AG04449 (cell line): ENCODE measurements at places on chromosomes 7 and 10.

DNA sequence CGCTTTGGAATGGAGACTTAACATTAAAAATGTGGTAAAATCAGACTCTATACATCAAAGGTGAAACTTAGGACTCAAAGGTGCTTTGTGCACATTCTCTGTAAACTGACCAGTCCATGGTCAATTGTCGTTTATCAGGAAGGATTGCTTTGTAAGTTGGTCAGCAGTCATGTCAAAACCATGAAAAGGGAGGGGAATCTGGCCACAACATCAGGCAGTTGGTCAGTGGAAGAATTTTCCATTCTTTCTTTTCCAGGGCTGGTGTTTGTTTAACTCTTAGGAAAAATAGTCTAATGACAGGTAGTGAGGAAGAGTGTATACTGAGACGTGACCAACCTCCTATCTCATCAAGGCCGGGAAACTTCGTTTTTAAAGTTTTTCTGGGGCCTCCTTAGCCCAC, 226.5 kb downstream of the ADK start:
- DNase-seq, result no peak

DNA sequence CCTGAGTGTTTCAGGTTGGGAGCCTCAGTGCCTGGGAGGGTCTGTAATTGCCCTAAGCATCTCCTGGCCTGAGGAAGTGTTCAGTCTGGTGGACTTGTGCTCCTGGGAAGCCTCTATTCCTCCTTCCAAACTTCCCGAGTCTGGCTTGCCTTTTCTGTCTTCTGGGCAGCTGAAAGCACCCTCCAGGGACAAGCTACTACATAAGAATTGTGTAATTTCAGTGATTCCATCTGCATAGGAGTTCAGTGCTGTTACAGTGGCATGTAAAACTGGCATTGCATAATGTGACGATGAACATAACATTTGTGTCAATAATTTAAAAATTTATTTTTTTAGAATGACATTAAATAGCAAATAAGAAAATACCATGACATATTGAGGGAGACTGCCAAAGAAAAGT, 109.3 kb downstream of the AOAH start:
- DNase-seq, result no peak

GRCh38 chr7:116209561-116210070, 723 bp upstream of the TES start:
- no peak for DNase-seq

DNA sequence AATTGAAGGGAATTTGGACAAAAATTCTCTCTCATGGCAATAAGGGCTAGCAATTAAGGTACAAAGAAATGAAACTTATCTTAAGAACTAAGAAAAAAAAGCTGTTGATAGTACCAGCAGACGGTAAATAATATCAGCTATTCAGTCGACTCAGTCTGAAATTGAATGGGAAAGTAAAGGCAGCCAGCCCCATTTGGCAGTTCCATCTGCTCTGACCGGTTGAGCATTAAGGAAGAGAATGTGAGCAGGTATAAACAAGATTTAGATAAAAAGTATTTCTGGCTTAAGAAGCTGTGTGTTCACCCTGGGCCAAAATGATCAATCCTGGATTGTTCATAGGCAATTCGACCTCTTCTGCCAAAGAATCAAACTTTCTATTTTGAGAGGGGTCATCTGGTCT, 154.6 kb upstream of the NPVF start:
- DNase-seq, result no peak

- no peak for DNase-seq
Measured at GRCh38 chr10:26528048-26528447, 89.9 kb downstream of the APBB1IP start.

GRCh38 chr10:95133016-95133752, 60.9 kb upstream of the ACSM6 start:
- peak; percentile 19 for DNase-seq

- DNase-seq, result peak; percentile 85
Measured at GRCh38 chr7:117270371-117270770, 52.5 kb downstream of the WNT2 start.

- DNase-seq, result peak; percentile 47
Measured at GRCh38 chr7:105473163-105473562, 48.9 kb downstream of the PUS7 start.

DNA sequence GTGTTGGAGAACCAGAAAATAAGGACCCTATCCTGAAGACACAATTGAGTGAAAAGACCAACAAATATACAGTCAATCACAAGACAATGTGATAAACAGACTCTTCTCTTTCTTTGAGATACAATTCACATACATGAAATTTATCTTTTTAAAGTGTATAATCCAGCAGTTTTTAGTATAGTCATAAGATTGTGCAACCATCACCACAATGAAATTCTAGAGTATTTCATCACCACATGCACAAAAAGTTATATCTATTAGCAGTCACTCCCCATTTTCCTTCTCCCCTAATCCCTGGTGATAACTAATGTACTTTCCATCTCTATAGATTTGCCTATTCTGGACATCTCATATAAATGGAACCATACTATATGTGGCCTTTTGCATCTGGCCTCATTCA, 8.2 kb upstream of the SORBS1 start:
- DNase-seq, result no peak

DNA sequence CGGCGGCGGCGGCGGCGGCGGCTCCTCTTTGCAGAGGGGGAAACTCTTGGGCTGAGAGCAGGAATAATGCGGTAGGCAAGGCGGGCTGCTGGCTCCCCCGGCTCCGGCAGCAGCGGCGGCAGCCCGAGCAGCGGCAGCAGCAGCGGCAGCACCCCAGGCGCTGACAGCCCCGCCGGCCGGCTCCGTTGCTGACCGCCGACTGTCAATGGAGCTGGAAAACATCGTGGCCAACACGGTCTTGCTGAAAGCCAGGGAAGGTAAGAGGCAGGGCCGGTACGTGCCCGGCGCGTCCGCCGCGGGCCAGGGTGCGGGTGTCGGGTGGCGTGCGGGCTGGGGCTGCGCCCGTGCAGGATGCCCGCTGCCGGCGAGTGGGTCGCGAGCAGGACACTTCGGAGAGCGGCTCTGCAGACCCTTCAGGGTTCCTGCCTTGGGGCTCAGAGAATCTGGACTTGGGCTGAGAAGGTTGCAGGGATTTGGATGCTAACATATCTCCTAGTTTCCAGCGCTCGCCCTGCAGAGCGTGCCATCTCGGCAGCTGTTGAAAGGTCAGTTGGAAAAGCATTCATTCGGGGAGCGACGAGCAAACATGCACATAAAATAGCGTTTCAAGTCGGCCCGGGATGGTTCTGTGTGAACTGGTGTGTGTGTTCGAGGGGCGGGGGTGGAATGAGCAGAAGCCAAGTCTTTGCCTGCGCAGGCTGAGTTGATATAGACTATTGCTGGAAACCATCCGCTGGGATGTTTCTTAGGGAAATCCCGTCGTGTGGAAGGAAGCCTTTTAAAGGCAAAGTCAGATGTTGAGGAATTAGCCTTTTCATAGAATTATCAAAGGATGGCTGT, 562 bp downstream of the GRK5 start:
- no peak for DNase-seq

DNA sequence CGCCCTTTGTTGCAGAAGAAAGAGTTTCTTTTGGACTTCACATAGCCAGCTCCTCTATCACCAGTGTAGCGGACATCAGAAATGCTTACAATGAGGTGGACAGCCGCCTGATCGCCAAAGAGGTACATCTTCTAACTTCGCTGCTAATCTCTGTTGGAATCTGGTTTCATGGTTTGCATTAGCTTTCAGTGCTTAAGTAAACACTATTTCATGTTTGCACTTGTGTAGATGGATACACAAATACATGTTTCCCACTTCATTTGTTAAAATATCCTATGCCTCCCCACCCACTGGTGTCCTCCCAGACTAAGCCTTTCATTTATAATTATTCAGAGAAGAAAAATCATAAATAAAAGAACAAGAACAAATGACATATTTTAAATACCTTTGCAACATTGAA, 103.9 kb downstream of the WDFY4 start:
- DNase-seq, result no peak

DNA sequence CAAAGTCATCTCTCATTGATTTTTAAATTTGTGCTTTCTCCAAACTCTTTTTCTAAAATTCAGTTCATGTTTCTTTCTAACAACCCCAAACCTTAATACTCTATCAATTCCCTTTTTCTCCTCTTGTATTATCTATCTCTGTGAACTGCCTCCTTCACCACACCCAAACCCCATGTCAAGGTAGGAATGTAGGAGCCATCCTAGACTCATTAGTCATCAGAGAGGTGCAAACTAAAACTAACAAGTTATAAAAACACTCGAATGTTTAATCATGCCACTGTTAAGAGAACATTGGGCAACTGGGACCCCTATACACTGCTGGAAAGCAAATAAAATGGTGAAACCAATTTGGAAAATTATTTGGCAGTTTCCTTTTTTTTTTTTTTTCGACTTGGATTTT, 533.8 kb upstream of the LRRN3 start:
- DNase-seq, result no peak

DNA sequence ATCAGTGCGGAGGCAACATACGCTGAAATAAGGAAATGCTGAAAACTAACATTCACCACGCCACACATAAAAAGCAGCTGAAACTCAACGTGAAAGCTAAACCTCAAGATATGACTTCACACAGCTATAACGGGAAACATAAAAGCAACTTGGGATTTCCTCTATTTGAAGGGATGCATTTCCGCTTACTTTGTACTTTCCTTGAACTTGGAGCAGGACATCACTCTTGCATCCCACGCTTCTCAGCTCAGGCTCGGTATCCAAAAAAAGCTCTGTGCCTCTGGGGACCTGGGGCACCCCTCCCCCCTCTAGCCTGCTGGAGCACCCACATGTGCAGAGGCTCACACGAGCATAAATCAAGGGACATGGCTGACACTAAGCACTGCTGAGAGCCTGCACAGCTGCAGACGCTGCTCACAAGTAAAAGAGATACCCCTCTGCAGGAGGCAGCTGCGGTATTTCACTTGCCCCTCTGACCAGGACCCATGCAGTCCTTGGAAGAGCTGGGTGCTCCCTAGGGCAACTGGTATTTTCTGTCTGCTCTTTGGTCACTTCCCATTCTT, 34.2 kb downstream of the PARD3 start:
- no peak for DNase-seq

GRCh38 chr10:112775892-112776674, 174.0 kb upstream of the TCF7L2 start:
- no peak for DNase-seq

DNA sequence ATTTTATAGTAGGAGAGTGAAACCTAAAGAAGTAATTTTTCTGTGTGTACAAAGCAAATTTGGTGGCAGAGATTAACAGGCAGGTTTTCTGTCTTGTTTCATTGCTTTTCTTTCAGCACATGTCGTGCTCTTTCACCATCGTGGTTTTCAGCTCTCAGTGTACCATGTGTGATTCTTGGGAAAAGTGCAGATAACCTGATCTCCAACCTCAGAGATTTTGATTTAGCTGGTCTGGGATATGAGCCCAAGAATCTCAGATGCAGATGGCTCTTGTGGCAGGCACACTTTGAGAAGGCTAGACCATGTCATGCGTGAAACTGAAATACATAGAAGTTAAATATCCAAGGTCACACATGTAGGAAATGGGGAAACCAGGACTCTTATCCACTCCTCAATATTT, 317.4 kb downstream of the EXOC4 start:
- DNase-seq, result no peak

- no peak for DNase-seq
Measured at GRCh38 chr10:59055045-59055444, 121.4 kb upstream of the PHYHIPL start.

- no peak for DNase-seq
Measured at GRCh38 chr10:82438277-82438676, 563.3 kb downstream of the NRG3 start.

DNA sequence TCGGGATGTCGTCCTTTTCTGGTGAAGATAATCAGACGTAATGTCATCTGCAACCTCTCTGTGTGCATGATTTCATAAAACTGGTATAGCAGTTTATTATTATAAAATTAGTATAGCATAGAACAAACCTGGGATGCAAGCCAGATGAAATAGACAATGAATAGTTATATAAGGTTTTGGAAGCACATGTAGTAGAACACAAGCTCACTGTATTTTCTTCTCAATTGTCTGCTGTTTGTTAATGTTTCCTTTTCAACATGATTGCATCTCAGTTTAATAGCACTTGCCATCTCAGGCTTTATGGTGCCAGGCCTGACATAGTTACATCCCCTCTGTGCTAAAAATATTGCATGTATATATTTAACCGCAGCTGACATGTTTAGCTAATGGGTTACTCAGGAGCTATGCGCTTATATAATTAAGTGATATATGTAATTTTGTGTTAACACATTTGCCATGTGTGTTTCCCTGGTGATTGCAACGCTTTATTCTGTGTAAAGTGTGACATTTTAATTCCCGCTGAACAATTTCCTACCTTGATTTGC, 132.7 kb downstream of the ARID5B start:
- DNase-seq, result no peak

- no peak for DNase-seq
Measured at GRCh38 chr10:33334805-33335550, 511 bp upstream of the NRP1 start.

- no peak for DNase-seq
Measured at GRCh38 chr7:71733107-71733870, 601.3 kb downstream of the GALNT17 start.

- peak; percentile 44 for DNase-seq
Measured at GRCh38 chr7:39428221-39428620, 138.0 kb upstream of the YAE1 start.

DNA sequence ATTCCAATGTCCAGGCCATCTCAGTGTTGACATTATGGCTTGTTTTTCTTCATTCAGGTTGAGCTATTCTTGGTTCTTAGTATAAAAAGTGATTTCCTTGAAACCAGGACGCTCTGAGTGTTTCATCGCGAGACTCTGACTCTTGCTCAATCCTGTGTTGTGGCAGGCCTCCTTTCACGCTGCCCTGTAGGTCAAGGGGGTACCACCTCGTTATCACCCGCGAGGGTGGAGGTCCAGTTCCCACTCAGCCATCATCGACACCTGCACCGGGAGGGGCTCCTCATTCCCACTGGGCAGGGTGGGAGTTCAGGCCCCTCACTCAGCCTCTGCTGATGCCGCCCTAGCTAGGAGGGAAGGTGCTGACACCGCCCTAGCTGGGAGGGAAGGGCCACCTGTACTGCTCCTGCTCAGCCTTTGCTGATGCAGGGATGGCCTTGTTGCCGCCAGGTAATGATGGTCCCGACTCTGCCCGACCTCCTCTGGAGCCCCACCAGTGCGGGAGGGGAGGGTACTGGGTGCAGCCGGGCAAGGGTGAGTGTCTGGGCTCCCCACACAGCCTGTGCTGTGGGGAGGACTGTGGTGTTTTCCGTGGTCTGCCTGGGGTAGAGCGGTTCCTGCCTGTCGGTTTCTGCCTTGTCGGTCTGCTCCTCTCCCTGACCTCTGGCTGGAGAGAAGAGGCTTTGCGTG, 16.4 kb downstream of the IQCE start:
- no peak for DNase-seq

DNA sequence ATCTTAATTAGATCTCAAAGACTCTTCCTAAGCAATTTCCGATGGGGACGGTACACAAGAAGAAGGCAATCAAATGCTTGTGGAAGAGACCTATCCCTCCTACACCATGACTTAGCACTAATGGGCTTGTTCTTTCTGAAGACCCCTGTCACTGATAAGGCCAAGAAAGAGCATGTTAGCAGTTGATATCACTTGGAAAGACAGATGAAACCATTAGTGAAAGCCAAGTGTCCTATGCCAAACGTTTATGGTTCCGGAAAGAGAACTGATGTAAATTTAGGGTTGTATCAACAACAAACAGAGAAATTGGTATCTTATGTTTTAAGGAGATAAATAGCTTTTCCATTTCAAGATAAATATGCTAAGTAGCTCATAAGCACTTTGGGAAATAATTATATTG, 6.5 kb downstream of the UROS start:
- DNase-seq, result no peak

GRCh38 chr7:128947854-128948253, 10.1 kb downstream of the IRF5 start:
- no peak for DNase-seq

GRCh38 chr7:34823650-34824258, 165.7 kb downstream of the NPSR1 start:
- DNase-seq, result no peak
